Prostate gland (tissue), 2 donors: ENCODE measurements at places on chromosomes 1 and 21. TPM values are rescaled to one million over a fixed set of nuclear protein-coding genes. Genes with fewer than 3 reads are reported as not detected.

Gene GJA5
- total RNA-seq = 5.5 TPM

Gene MFAP2
- 6.3 TPM for total RNA-seq

Gene SLC44A5
- 0.57 TPM for total RNA-seq

Gene LCE2A
- total RNA-seq = not detected

Gene RYR2
- total RNA-seq = 2.9 TPM

Gene PLPPR4
- total RNA-seq = 3.2 TPM

Gene TMEM51
- 17.6 TPM for total RNA-seq

Gene FAM163A
- 1.1 TPM for total RNA-seq

Gene PODN
- total RNA-seq = 92.7 TPM

Gene MEX3A
- 3.3 TPM for total RNA-seq

Gene SLC45A3
- 505 TPM for total RNA-seq

Gene PRDM16
- 6.5 TPM for total RNA-seq

Gene VHLL
- total RNA-seq = not detected

Gene ATP6V1G3
- not detected for total RNA-seq

Gene AVPR1B
- total RNA-seq = not detected

Gene CACHD1
- total RNA-seq = 14.4 TPM

Gene CELA3B
- not detected for total RNA-seq

Gene LPAR3
- 81.6 TPM for total RNA-seq

Gene FMOD
- 95.9 TPM for total RNA-seq

Gene TRIM17
- total RNA-seq = 9.9 TPM

Gene NES
- total RNA-seq = 11.2 TPM

Gene ATP1A4
- 2.8 TPM for total RNA-seq

Gene ZNF648
- total RNA-seq = 0.34 TPM

Gene TSPAN2
- 6.9 TPM for total RNA-seq

Gene C4BPA
- not detected for total RNA-seq

Gene DLGAP3
- 7.1 TPM for total RNA-seq

Gene DISC1
- total RNA-seq = 6.7 TPM

Gene SPRR2G
- not detected for total RNA-seq

Gene IGFN1
- total RNA-seq = 6.7 TPM

Gene AGT
- total RNA-seq = 4.7 TPM

Gene ANXA9
- total RNA-seq = 3.4 TPM

Gene HRNR
- 0.06 TPM for total RNA-seq

Gene AXDND1
- not detected for total RNA-seq

Gene MSH4
- 0.05 TPM for total RNA-seq

Gene OR2M4
- total RNA-seq = not detected

Gene PTGFR
- total RNA-seq = 0.34 TPM

Gene KRTAP10-2
- not detected for total RNA-seq

Gene CD1E
- 1.2 TPM for total RNA-seq

Gene GPA33
- not detected for total RNA-seq

Gene PCBP3
- total RNA-seq = 17.2 TPM

Gene C1QB
- total RNA-seq = 106 TPM

Gene HSPA6
- 4.9 TPM for total RNA-seq

Gene ALDH4A1
- 58.4 TPM for total RNA-seq

Gene MASP2
- total RNA-seq = not detected

Gene PTGER3
- total RNA-seq = 4.0 TPM

Gene IGSF9
- total RNA-seq = 17.3 TPM

Gene GUCA2B
- not detected for total RNA-seq

Gene TNFAIP8L2
- 2.1 TPM for total RNA-seq

Gene HJV
- total RNA-seq = 1.2 TPM

Gene ANGPTL3
- not detected for total RNA-seq

Gene C8B
- not detected for total RNA-seq

Gene SELP
- total RNA-seq = 10.8 TPM

Gene RIPPLY3
- total RNA-seq = 0.34 TPM

Gene NBPF8
- total RNA-seq = 8.2 TPM
